NCI-H1417 (cell line): ENCODE measurements at places on chromosomes 12 and 14.

DNA sequence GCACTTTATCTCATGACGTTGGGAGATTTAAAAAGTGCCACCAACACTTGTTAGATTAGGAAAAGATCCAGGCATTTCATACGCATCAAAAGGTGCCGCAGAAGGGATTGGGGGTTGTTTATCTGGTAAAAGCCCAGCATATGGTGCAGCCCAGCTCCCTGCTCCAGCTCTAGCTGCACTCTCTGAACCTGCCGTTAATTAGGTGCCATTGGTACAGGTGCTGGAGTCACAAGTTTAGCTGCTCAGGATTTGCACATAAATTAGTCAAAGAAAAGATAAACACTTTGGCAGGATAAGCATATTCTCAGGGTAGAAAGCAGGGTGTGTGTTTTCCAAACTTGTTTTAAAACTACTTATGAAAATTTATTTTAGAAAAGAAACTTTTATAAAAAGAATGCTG is 932.6 kb upstream of the TMEM132C start:
- no peak for DNase-seq

GRCh38 chr14:89678768-89679167 is 261.7 kb upstream of the FOXN3 start:
- no peak for DNase-seq

- DNase-seq, result no peak
Measured at GRCh38 chr12:55362675-55363074, at the start of gene OR6C75. OR6C75 (plus strand) TSS chr12:55362975; CDS start chr12:55365111, 2,136 bp downstream.

DNA sequence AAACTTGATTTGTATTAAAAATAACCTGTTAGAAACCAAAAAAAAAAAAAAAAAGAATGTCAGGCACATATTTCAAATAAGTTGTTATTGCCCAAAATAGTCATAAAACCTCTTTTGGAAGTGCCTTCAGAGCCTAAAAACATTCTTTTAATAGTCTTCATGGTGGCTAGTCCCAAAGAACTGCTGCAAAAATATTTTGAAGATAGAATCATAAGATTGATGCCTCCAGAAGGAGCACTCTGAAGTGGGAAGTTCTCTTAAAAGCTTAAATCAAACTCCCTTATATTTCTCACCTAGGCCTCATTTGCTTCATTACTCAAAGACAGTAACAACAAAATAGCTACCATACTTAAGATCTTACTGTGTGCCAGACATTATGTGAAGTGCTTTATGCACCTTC is 27.2 kb upstream of the NT5DC3 start:
- DNase-seq, result no peak

DNA sequence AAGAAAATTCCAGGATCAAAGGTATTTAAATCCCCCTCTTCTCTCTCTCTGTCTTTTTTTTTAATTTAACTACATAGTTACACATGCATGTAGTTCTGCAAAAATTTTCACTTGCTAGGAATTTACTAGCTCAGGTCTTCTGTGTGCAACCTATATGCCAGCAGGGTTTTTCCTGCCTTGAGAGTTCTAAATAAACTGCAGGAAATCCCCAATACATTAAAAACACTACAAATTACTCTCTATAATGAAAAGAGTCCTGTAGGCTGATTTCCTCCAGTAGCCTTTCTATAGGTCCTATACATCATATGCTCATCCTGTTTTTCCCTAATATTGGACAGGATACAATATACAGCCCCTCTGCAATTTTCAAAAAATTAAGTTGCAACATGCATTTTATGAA is 27.7 kb upstream of the ATXN7L3B start:
- DNase-seq, result no peak

GRCh38 chr14:55053500-55053899 is 2.1 kb downstream of the MAPK1IP1L start:
- DNase-seq, result no peak

GRCh38 chr12:14264778-14265177 is 100.7 kb upstream of the ATF7IP start:
- no peak for DNase-seq

DNA sequence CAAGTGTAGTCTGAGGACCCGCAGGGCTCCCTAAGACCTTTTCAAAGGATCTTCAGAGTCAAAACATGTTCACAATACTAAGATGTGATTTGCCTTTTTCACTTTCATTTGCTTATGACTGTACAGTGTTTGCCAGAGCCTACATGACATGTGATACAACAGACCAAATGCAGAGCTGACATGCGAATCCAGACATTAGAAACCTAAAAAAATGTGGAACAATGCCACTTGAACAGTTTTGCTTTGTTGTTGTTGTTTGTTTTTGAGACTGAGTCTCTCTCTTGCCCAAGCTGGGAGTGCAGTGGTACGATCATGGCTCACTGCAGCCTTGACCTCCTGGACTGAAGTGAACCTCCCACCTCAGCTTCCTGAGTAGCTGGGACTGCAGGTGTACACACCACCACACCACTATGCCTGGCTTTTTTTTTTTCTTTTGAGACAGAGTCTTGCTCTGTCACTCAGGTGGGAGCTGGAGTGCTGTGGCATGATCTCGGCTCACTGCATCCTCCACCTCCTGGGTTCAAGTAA is 5.3 kb upstream of the RAB35 start:
- no peak for DNase-seq

DNA sequence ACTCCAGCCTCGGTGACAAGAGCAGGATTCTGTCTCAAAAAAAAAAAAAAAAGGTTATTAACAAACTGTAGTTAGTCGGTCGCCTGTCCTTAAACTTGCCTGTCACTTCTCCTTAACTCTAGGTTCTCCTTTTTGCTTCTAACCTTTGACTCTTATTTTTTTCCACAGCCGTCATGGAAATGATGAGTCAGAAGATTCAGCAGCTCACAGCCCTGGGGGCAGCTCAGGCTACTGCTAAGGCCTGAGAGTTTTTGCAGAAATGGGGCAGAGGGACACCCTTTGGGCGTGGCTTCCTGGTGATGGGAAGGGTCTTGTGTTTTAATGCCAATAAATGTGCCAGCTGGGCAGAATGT is 418 bp upstream of the MYG1 start:
- no peak for DNase-seq

DNA sequence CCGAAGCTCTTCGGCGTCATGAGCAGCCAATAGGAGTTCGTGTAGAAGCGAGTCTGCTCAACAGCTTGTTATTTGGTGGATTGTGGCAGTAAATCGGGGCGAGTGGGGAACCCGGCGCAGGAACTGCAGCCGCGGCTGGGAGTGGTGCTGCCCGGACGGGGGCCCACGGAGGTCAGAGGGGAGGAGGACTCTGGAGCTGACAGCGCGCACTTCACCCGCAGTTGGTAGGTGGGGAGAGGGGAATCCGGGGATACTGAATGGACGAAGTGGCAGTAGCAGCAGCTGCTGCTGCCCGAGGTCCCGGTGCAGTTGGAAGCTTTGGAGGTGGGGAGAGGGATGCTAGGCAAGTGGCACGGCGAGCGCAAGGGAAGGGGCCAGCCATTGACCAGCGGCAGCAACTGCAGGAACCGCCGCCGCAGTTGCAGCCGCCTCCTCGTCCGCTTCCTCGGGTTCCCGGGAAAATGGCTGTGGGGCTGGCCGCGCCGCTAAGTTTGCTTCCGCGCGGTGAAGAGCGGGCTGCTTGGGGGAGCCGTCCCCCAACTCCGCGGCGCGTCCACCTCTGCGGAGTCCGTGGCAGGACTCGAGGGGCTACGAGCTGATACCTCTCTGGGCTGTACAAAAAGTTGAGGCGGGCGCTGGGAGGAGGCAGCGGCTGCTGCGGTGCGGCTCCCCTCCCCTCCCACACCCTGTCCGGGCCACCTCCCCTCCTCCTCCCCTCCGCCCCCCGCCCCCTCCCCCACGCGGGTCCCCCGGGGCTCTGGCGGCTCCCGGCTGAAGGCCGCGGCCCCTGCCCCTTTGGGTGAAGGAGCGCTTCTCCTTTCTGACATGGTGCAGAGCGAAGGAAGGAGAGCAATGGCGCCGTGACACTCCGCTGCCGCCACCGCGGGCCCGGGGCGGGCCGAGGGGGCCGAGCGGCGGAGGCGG is at the start of gene ARID4A:
ARID4A (plus strand) TSS at position 79 of the 924 bp plus-strand sequence. CDS start 1,300 bp downstream, outside the sequence.
- DNase-seq, result peak; percentile 51

GRCh38 chr12:112130441-112130998 is 5.2 kb downstream of the TRAFD1 start:
- DNase-seq, result no peak

DNA sequence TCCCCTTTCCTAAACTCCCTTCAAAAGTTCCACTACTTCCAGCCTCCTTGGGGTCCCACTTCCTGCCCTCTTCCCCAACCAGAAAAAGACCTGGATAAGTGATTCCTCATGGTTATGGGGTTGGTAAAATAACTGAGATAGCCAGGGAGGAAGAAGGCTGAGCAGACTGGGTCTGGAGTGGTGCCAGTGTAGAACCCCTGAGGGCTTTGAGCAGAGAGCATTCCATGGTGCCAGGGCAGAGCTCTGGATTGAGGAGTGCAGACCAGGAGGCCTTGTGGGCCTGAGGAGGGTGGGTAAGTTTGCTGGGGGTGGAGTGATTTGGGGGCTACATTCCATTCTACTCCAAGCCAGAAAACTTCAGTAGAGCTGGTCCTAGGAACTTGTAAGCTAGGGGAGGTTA is 9.5 kb upstream of the CISTR start:
- no peak for DNase-seq

DNA sequence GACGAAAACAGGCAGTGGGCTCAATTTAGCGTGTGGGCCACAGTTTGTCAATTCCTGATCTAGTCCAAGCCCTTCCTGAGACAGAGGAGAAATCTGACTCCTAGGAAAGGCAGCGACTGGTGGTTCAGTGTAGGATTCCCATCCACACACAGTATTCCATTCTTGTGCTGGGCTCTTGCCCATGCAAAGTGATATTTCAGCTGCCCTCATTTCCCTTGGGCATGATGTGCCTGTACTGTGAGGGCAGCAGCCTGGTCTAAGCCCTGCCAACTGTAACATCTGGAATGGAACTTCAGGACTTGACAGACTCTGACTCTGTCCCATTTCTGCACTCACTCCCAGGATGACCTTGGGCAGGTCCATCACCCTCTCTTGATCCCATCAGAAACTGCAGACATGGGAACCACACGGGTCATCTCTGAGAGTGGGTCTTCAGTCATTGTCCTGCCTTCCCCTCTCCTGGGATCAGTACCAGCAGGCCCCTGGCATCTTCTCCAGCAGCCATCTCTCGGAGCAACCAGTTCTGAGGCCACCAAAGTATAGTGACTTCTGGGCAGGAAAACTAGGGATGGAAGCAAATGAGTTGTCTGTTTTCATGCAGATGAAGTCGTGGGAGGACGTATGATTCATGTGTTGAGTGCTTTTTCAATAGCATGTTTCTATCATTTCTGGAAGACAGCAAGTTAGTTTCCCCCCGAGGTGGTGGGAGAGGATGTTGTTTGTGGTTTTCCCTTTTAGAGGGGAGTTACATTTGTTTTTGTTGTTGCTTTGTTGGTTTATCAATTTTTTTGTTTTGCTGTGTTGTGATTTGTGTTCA is 54.2 kb upstream of the BCL2L14 start:
- DNase-seq, result no peak

DNA sequence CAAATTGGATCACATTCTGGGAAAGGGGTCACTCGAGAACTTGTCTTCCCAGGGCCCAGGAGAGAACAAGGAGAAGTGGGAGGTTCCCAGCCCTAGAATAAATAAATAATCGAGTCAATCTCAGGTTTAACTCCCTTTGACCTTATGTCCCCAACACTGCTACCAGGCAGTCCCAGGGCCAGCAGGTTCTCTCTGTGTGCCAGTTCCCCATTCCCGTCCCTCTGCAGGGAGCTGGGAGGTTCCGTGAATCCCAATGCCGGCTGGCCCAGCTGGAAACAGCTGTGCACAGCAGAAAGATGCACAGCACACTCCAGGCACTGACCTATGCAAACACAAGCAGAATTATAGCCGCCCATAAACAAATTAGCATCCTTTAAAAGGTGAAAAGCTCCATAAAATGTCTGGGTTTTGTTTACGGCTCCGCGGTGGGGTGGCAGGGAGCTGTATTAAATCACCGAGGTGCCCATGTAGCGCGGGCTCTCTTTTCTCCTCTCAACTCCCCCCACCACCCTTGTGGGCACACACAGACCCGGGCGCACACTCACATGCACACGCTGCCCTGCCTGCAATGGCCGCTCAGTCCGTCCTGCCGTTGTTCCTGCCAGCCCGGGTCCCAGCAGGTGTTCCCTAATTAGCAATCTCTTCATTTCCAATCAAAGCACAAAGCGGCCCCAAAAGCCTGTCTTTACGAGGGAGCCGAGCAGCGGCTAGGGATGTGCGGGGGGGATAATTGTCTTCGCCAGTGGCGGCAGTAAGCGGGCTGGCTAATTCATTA is 46.6 kb upstream of the ESRRB start:
- peak; percentile 91 for DNase-seq

DNA sequence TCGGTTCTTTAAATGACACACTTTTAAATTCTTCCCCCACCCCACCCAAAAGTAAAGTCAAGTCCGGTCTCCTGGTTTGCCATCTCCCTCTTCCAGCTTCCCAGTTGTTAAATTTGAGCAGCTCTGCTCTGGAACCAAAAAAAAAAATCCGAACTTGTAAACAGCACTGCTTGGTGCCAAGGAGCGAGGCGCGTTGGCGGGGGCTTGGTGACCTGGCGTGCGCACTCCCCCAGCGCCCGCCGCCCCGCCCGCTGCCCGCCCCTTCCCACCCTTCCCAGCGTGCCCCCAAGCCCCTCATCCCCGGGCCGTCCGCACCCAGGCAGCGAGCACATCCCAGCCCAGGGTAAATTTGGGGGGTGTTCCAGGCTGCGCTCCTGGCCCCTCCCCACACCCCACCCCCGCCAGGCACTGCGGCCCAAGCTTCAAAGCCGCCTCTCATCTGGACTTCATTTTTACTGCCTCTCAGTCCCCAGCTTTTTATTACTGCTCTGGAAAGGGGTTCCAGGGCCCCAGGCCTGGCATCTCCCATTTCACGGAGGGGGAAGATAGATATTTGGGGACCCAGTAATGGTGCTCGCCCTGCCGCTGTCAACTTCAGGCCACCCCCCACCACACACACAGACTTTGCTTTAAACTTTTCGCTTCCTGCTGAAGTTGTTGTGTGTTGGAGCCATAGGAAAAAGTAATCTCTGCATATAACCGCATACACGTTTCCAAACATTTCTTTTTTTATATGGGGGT is 11.7 kb upstream of the ITGB7 start:
- no peak for DNase-seq

DNA sequence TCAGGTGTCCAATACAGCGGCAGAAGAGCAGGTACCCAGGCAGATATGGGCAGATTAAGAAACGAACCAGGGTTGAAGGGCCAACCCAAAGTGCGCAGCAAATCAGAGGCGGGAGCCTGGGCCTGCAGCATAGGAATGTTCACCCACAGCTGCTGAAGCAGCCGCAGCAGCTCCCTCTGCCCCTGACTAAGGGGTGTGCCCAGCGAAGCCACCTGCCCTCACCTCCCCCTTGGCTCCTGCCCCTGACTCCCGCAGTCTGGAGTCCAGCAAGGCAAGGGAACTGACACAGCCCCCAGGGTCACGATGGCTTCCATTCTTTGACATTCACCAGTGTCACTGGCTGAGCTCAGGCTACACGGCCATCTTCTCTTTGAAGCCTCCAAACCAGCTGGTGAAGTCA is 27.3 kb upstream of the ZFP36L1 start:
- DNase-seq, result no peak

GRCh38 chr12:109244073-109244472 is 65.0 kb downstream of the FOXN4 start:
- DNase-seq, result no peak

GRCh38 chr12:58079806-58080205 is 138.4 kb downstream of the ATP23 start:
- no peak for DNase-seq

- DNase-seq, result no peak
Measured at GRCh38 chr12:105769486-105769885, 369.3 kb downstream of the NUAK1 start.

- DNase-seq, result peak; percentile 3
Measured at GRCh38 chr14:91732859-91733477, 1.1 kb upstream of the CATSPERB start.
